ENCODE measurements at places on chromosomes 4 and X. TPM values are rescaled to one million over a fixed set of nuclear protein-coding genes. Genes with fewer than 3 reads are reported as not detected.

GRCh38 chr4:2036866-2037265 is 22.3 kb upstream of the NAT8L start:
- no peaks in the 10 kb centered on the region for H3K36me3 ChIP-seq
- DNase-seq: no peak
- H3K27me3 ChIP-seq: no peaks in the 10 kb centered on the region
- no peak overlapping the region for H3K4me3 ChIP-seq

DNA sequence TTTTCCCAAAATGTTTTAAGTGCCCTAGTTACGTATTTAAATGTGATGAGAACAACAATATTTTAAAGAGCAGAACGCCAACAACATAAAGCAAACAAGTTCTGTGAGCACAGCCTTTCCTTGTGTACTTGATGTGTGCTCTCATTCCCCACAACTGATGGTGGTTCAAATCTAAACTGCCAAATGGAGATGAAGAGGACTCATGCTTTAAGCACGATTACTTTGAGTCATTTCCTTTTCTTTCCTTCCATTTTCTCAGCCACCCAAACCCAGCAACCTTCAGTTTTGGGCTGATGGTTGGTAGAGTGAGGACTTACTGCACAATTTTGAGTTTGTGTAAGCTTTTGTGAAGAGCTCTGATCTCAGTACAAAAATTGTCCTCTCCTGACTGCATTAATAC is 1.7 kb downstream of the NSD2 start:
- H3K27ac ChIP-seq: no peak overlapping the region
- no peaks in the 10 kb centered on the region for H3K27me3 ChIP-seq
- H3K4me3 ChIP-seq: no peak overlapping the region
- no peaks in the 10 kb centered on the region for H3K36me3 ChIP-seq
- no peak for DNase-seq
- H3K4me1 ChIP-seq: no peaks in the 10 kb centered on the region

- no peak for DNase-seq
- H3K36me3 ChIP-seq: no peaks in the 10 kb centered on the region
- peaks cover 2% of the 10 kb centered on the region for H3K27me3 ChIP-seq
- H3K4me1 ChIP-seq: no peaks in the 10 kb centered on the region
- H3K27ac ChIP-seq: no peak overlapping the region
- no peak overlapping the region for H3K4me3 ChIP-seq
Observed at GRCh38 chrX:110021258-110022022, 18.5 kb downstream of the TMEM164 start.

The GAB1 gene
- 3.6 TPM for polyA plus RNA-seq

The ZNF157 gene
- 0.17 TPM for polyA plus RNA-seq
